ENCODE measurements at places on chromosomes 12 and 14.
A peak's percentile ranks its signal among the peaks of the same experiment; 100 is the strongest.

- DNase-seq: no peak
Observed at GRCh38 chr12:63963868-63964267, 119.4 kb downstream of the SRGAP1 start.

GRCh38 chr14:41167040-41167439 lies 439.6 kb upstream of the LRFN5 start:
- peak; percentile 53 for DNase-seq

GRCh38 chr12:71214511-71215285 lies 56.9 kb upstream of the TSPAN8 start:
- no peak for DNase-seq

GRCh38 chr12:28951935-28952334 lies 197.1 kb upstream of the FAR2 start:
- no peak for DNase-seq

- peak; percentile 88 for DNase-seq
Observed at GRCh38 chr14:21557084-21557901, 22.6 kb downstream of the OR10G3 start.

GRCh38 chr12:63068857-63069442 lies 82.1 kb downstream of the AVPR1A start:
- peak; percentile 45 for DNase-seq

All from NCI-H146 (cell line).